ENCODE measurements at places on chromosomes 4 and X.
A peak's percentile ranks its signal among the peaks of the same experiment; 100 is the strongest.

- DNase-seq, result no peak
These were observed 492.0 kb upstream of the MAGEB18 start for GRCh38 chrX:25646156-25646555.

- peak; percentile 48 for DNase-seq
These were observed 2.5 kb downstream of the GALNT7 start for GRCh38 chr4:173171098-173171497.

- no peak for DNase-seq
These were observed 57.1 kb downstream of the MAP7D2 start for GRCh38 chrX:20059467-20060128.

DNA sequence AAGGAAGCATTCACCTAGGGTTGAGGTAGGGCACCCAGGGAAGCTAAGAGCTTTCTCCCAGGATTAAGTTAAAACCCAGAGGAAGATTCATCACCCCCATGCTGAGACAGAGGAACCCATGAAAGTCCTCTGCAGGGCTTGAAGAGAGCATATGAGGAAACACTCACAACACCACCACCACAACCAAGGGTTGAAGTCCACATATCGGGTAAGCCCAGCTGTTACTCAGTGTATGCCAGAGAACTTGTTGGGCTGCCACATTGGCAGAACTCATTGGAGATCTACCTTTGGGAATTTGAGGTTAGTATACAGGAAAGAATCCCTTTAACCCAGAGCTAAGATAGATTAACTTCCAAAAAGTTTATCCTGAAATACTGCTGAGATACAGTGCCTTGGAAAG is 75.1 kb downstream of the INTS6L start:
- no peak for DNase-seq

- DNase-seq, result no peak
These were observed 150.6 kb downstream of the MXRA5 start for GRCh38 chrX:3195845-3196244.

Data from KBM-7 (cell line).